ENCODE measurements at places on chromosomes 1 and 21.

DNA sequence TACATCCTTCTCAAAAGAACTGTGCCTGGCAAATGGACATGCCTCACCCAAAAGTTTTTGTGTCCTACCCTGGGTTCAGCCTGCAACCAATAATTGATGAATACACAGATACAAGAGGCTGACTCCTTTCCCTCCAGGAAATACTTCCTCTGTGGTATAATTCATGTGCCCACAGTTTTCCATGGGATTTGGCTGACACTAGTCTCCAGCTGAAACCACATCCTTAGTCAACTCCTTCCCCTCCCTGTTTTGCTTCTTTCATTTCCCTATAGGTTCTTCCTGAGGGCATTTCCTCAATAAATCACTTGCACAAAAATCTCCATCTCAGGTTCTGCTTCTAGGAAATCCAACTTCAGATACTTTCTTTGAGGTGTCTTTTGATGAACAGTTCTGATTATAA lies 436.6 kb upstream of the C1orf87 start:
- DNase-seq = no peak

GRCh38 chr1:227043755-227044154 lies 103.7 kb downstream of the COQ8A start:
- no peak for DNase-seq

GRCh38 chr1:1996207-1996651 lies 7.4 kb downstream of the CFAP74 start:
- DNase-seq = no peak

- no peak for DNase-seq
Observed at GRCh38 chr1:163823017-163823416, 501.3 kb downstream of the NUF2 start.

- DNase-seq = no peak
Observed at GRCh38 chr1:184982002-184982954, 8.0 kb upstream of the NIBAN1 start.

- no peak for DNase-seq
Observed at GRCh38 chr1:243734308-243734695, 115.7 kb downstream of the AKT3 start.

DNA sequence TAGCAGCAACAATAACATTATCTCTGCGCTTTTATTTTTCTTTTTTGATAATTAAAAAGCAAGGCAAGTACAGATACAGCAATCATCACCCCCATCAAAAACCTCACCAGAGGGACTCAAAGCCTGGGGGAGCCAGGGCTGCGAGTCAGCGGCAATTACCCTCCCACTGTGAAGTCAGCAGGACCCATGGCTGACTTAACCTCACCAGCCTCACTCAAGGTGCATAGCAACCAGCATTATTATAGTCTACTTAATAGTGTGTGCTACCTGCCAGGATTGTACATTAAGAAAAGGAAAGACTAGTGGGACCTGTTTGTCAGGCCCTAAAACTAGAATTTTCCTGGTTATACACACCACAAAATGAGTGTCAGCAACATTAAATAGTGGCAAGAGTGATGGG lies 28.9 kb upstream of the SERBP1 start:
- DNase-seq = no peak

GRCh38 chr1:87450615-87451209 lies 122.0 kb downstream of the LMO4 start:
- no peak for DNase-seq

GRCh38 chr1:48236716-48237470 lies 14.4 kb downstream of the SLC5A9 start:
- no peak for DNase-seq

DNA sequence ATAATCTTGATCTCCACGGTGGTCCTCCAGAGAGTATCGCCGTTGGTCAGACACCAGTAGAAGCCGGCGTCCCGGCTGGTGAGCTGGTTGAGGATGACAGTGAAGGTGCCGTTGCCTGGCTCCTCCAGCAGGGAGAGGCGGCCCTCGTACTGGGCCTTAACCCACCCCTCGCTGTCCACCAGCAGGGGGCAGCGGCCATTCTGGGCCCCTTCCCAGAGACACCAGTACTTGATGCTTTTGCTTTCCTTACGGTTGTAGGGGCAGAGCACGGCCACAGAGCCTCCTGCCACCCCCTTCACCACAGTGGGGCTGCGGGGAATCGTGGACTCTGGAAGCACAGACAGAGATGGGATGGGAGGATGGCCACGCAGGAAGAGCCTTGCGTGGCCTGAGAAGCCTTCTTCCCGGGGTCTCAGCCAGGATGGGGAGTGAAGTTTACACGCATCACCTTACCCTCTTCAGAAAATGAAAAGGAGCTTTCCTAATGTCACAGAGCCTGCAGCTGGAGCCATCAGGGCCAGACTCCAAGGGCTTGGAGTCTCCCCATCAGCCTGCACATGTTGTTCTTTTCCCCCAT lies 10.7 kb downstream of the PIGR start:
- DNase-seq = no peak

DNA sequence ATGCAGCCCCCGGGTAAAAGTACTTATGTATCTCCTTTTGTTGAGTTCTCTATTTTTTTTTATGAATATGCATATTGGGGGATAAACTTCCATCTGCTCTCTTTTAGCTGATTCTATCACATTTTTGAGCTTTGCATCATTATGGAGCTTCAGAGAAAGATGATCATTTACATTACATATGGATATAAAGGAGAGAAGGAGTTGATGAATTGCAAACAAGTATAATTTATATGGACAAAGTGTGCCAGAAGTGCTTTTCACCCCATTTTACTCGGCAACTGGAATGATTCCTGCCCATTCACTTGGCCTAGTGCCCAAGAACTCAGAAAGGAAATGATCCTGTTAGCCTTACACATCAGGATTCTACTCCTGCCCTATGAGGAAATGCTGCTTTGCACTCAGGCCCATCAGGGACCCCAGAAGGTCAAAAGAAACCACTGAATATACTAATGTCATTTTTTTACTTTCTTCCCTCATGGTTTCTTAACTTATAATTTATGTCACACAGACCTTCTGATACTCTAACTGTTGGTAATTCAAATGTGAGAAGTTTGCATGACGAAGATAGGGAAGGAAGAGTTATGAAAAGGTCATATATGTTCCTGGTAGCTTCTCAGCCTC lies 65.6 kb downstream of the SAMSN1 start:
- no peak for DNase-seq

DNA sequence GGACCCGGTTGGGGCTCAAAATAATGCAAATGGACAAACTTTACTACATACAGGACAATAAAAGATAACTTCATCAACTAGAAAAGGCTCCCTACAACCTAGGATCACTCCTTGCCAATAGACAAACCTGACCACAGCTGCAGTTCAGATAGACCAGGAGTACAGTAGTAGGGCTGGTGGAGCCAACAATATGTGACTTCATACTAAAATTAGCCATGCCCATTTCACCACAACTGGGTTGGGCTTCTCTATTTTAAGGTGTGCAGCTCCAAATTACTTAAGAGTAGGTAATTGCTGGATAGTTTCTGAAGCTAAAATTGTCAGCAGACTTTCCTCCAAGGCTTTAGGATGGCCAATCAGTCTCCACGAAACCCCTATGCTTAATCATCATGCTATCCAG lies 3.9 kb downstream of the DENND1B start:
- no peak for DNase-seq

- peak; percentile 83 for DNase-seq
Observed at GRCh38 chr1:16607433-16607851, 5.9 kb downstream of the NBPF1 start.

- no peak for DNase-seq
Observed at GRCh38 chr1:246875041-246876026, 56.4 kb downstream of the AHCTF1 start.

DNA sequence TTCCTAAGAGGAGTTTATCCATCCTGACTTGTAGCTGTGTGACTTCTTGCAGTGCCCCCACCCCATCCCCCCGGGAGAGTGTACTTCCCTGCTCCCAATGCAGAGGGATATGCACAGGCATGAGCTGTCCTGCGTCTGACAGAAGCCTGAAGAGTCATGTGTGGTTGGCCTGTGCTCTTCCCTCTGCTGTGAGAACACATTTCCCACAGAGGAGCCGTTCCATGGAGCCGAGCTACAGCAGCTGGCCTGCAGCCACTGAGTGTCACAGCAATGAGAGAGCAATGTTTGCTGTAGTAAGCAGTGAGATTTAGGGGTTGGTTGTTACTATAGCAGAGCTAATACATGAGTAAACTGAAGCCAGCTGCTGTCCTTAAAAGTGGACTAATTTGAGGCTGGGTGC lies 22.0 kb downstream of the PARS2 start:
- DNase-seq = no peak

DNA sequence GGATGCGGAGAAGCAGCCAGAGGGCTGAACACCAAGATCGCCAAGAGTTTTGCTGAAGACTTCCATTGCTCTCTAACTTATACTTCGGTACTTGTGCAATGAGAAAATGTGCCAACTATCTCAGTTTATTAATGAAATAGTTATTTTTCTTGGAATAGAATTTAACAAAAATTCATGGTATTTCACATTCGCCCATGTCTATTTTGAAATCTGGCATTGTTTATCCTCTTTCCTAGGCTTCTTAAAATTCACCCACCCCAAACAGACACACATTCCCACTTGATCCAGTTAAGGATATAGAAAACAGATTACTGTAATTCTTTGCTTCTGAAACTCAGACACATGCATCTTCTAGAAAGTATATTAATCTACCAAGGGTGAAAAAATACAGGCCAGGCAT lies 56.3 kb upstream of the ADAMTS5 start:
- DNase-seq = no peak

DNA sequence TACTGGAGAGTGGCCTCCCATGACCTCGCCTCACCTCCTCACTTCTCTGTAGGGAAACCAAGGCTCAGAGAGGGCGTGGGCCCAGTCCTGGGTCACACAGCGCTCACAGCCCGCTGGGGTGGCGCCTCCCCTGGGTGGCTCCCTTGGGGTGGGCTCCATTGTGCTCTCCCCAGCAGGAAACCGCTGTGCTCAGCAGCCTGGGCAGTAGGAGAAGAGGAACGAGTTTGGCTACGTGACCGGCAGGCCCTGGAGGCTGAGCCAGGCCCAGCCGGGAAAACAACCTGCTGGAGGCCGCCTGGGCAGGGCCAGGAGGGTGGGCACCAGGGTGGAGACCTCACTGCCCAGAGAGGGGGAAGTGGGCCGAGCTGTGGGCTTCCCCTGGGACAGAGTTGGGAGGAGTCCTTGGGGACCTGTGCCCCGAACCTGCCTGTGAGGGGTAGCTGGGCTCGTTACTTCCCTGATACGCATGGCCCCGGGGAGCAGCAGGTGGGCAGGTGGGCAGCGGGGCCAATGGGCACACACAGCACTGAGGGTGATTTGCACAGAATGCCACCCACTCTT lies 15.0 kb upstream of the FAM131C start:
- DNase-seq = peak; percentile 70

- DNase-seq = no peak
Observed at GRCh38 chr1:22526677-22527076, 36.6 kb upstream of the EPHA8 start.

DNA sequence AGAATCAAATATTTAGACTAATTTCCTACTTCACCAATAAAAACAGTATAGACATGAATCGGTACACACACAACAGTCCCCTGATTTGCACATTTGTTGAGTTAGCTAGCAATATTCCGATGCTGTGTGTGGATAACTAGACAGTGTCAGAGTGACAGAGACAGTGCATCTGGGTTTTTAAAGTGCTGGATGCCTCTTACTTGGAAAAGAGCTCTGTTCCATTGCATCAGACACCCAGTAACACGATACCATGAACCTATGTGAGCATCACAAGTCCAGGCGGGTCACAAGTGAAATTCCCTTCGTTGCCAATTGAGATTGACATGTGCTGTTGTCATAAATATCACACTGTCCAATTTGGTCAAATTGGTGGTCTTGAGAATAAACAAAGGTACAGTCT lies 82.0 kb upstream of the ESRRG start:
- no peak for DNase-seq

DNA sequence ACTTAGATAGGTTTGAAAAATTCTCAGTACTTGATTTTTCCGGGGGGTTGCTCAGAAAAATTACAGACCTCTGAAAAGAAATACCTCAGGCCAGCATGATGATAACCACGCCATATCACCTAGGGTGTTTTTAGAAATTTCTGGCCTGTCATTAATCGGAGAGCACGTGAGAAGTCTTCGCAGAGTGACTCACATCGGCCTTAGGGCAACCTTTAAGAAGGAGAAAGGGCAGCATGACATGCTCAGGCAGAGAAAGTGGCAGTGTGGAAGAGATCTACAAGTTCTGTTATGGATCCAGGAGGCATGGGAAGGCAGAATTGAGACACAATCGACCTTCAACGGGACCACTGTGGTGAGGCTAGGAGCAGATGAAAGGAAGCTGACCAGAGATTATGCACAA lies 506.3 kb downstream of the LMO4 start:
- no peak for DNase-seq

- DNase-seq = no peak
Observed at GRCh38 chr1:179166663-179167417, 62.6 kb downstream of the ABL2 start.

- no peak for DNase-seq
Observed at GRCh38 chr1:224237119-224237881, 54.3 kb downstream of the DEGS1 start.

GRCh38 chr1:156675210-156676113 lies 1.7 kb downstream of the NES start:
- DNase-seq = no peak

DNA sequence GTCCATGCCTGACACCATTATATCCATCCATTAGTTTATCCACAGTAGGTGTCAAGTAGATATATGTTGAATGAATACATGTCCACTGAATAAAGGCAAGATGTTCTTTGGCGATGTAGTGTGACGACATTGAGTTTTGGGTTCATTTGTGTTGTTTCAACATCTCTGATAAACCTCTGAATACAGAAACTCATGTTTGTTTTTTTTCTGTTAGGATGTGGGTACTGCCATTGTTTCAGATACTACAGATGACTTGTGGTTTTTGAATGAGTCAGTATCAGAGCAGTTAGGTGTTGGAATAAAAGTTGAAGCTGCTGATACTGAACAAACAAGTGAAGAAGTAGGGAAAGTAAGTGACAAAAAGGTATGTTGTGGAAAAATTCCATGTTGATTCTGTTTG lies 28.1 kb downstream of the MDM4 start:
- DNase-seq = no peak

DNA sequence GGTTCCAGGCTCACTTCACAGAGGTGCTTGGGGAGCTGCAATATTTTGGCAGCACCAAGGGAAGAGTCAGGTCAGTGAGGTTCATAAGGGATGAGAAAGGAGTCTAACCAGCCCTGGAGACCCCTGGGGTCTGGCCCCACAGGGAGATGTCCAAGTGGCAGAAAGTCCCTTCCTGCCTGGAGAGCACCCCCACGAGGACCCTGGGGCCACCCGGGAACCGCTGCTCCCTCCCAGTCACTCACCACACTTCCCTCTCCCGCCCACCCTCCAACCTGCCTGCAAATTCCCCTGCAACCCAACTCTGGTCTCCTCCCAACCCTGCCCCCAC lies 6.5 kb upstream of the ITGB2 start:
- no peak for DNase-seq

All from coronary artery (tissue), 2 donors.